LNCaP clone FGC (cell line): ENCODE measurements at places on chromosomes 1 and 21.
A peak's percentile ranks its signal among the peaks of the same experiment; 100 is the strongest.

GRCh38 chr21:38351176-38351959 is 94.6 kb downstream of the KCNJ15 start:
- no peak for DNase-seq

DNA sequence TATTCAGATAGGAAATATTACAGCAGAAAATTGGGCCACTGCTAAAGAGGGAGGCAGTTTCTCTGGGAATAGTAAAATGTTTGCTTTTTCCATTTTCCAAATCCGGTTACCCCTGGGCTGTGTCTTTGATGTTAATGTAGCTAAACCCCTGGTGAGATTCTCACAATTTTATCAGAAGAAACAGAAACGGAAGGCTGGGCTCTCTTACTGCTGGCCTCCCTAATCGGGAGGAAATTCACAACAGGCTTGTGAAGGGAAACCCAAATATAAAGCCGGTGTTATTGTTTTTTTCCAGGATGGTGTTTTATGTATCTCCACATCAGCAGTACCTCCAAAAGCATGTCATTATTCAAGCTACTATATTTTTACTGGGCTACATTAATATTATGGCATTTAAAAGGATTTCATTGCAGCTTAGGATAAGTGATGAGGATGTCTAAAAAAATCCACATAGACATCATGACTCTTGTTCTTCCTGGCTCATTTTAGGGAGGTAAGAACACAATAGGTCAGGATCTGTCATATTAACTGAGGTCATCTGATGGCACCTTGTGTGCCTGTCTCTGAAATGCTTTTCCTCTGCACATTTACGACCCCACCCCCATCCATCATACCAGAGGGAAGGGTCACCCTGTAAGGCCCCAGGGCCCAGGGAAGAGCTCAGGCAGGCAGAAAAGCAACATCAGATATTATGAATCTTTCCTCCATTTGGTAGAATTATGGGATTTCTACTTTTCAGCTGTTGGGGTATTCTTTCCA is 158.7 kb downstream of the DSCAM start:
- no peak for DNase-seq

DNA sequence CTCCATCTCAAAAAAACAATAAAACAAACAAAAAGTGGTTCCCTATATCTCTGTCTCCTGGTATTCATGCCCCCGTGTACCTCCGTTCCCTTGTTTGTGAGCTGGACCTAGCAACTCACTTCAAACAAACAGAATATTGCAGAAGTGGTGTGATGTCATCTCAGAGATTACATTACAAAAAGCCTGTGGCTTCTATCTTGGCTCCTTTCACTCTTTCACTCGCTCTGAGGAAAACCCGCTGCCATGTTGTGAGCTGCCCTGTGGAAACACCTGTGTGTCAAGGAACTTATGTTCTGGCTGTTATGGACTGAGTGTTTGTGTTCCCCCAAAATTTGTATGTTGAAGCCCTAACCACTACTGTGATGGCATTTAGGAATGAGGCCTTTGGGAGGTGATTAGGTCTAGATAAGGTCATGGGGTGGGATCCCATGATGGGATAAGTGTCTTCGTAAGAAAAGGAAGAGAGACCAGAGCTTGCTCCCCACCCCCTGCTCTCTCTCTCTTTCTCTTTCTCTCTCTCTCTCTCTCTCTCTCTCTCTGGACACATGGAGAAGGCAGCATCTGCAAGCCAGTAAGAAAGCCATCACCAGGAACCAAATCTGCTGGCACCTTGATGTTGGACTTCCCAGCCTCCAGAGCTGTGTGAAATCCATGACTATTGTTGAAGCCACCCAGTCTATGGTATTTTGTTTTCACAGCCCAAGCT is 7.4 kb upstream of the HYI start:
- DNase-seq, result no peak

GRCh38 chr21:42572906-42573495 is 59.3 kb downstream of the SLC37A1 start:
- no peak for DNase-seq

- no peak for DNase-seq
These were observed 38.2 kb upstream of the WDR26 start for GRCh38 chr1:224472806-224473205.

DNA sequence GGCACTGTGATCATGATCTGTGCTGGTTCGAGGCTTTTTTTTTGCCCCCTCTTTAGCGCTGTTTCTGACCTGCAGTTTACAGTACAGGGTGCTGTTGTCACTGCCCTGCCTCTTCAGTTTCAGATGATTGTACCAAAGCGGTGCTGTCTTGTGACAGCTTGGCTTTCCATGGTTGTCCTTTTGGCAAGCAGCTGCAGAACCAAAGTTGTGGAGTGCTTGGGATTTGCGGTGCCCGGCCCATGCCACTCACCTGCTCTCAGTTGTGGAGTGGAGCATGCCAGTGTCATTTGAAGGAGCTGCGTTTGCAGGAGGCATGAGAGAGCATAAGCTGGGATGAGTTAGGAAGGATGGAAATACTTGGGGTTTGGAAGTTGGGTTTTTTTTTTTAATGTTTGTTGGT is 48.4 kb downstream of the DOP1B start:
- DNase-seq, result no peak

DNA sequence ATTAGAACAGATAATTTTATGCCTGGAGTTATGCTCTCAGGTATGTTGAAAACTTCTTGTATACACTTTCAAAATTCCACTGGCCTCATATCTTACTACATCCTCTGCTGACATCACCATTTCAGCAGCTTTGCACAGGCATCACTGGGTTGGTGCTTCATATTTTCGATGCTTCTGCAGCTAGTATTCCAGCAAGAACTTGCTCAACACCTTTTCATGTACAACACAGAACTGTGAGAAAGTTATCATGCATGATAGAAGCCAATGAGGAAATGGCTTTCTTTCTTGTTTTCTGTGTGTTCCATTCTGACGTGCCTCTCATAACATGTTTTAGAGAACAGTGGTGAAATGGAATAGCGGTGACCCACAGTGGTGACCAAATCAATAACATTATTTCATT is 5.1 kb upstream of the GBP5 start:
- no peak for DNase-seq

DNA sequence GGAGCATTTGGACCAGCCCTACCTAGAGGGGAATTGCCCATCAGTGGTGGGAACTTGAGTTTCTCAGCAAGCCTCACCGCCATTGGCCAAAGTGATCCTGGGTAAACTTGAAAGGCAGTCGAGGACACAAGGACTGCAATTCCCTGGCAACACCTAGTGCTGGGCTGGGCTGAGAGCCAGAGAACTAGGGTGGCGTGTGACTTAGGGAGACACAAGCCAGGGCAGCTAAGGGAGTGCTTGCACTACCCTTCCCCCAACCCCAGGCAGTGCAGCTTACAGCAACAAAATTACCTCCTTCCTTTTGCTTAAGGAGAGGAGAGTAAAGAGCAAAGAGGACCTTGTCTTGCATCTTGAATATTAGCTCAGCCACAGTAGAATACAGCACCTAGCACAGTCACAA is 176.9 kb upstream of the PRMT6 start:
- peak; percentile 71 for DNase-seq

DNA sequence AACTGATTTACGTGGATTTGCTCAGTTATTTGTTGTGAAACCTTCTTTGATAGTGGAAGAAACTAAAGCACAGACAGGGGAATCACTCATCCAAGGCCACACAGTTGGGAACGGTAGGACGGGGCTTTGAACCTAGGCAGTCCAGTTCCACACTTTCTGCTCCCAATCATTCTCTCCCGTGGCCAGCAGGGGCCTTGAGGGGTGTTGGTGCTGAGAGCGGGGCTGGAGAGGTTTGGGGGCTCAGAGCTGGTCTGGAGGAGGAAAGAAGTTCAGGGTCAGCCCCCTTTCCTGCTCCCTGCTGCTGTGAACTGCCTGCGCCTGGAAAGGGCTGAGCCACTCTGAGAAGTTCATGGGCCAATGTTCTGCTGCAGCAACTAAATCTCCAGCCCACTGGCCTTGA is 31.4 kb upstream of the ACTL8 start:
- DNase-seq, result no peak

- no peak for DNase-seq
These were observed 17.9 kb upstream of the PADI1 start for GRCh38 chr1:17187051-17187450.

DNA sequence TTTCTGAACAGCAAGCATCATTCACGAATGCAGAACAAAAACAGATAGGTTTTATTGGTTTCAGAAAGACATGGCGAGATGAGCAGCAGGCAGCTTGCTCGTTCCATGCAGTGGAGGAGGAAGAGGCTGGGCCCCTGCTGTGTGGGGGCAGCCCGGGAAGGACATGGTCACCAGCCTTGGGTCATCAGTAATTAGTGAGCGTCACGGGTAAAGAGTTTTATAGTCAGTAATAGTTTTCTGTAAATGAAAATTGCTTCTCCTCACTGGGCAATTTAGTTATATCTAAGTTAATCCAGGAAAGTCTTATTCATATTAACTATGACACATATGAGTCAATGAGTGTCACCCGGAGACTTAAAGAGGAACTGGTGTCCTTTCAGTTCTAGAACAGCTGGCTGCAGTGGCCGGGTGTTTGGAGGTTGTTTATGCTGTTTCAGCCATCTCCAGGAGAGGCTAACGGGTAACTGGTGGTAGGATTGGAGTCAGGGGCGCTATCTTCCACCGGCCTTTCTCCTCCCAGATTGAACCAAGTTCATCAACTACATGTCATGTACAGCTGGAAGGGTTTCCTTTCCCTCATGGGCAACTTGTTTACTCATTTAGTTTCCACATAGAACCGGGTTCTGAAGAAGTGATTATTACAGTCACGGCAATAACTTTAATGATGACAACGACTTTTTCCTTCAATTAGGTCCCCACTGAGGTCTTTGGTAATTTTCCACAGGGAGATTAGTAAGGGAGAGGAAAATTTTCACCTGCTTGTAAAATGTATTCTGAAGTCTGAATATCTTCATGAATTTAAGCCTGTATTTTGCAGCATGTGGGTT is 34.6 kb upstream of the SLC45A1 start:
- DNase-seq, result no peak

DNA sequence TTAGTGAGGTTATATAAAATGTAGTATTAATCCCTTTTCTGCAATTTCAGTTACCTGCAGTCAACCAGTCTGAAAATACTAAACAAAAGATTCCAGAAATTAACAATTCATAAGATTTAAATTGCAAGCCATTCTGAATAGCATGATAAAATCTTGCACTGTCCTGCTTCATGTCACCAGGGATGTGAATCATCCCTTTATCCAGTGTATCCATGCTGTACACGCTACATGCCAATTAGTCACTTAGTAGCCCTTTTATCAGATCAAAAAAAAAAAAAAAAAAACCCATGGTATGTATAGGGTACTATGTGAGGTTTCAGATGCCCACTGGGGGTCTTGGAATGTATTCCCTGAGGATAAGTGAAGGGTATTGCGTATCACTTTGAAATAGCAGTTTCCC is 191.3 kb upstream of the HP1BP3 start:
- DNase-seq, result no peak
